ENCODE measurements at places on chromosomes 11 and 22.

DNA sequence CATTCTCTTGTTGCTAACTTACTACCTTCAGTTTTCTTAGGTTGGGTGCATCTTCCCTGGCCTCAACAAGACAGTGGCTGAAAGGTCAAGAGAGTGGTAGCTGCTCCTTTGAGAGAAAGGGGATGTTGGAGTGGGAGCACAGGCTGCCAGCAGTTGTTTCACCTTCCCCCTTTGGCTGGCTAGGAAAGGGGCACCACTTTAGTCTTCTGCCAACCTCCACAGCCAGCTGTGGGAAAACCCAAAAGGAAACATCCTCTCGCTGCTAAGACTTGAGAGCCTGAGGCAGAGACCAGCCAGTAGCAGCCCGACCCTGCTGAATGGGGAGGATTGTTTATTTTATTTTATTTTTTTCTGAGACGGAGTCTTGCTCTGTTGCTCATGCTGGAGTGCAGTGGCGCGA lies 34.4 kb downstream of the MARK2 start:
- no peak for DNase-seq

DNA sequence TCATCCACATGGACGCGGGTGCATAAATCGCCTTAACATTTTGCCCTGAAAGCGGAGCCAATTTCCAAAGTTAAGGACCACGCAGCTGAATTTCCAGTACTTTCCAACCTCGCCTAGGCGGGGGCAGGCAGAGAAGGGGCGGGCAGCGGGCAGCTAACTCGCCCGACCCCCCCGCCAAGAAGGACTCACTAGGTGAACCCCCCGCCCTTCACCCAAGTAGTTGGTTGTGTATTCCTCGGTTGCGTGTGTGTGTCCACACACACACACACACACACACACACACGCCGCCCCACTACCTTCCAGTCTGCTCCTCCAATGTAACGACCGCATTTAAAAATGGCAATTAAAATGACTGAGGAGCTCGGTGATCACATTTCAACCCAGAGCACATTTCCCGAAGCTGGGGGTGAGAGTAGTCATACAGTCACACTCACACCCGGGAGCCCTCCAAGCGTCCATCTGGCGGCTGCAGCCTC lies 1.4 kb downstream of the TENM4 start:
- DNase-seq: peak; percentile 40

DNA sequence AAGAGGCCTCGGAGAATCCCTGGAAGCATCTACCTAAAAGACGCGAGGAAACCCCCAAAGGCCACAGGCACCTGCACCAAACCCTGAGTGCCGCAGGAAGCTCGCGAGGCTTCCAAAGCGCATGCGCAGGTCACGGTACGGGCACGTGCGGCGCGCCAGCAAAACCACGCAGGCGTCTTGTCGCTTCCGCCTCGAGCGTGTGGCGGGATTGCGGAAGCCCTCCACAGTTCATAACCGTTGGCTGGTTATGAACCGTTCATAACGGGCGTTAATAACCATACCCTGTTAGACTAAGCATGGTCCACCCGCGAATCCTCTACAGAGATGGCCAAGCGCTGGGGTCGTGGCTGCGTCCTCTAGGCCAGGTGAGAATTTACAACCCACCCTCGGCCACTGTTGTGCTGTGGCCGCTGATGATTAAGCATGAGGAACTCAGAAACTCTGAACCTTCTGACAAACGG lies 46.4 kb downstream of the MORC2 start:
- DNase-seq: peak; percentile 61

DNA sequence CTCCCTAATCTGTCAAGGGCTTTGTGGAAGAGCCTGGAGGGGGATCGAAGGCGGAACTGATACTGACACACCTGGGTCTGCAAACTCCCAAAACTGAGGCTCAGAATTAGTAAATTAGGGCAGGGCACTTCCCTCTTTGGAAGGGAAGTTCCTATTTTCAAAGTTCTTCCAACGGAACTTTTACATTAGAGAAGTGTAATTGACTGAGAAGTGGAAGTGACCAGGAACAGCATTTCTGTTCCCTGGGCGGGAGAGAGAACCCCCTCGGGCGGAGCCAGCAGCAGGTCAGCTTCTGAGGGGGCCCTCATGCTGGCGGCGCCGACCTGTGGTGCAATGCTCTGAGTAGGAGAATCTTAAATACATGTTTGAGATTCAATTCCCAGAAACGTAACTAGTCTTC lies 1.1 kb upstream of the CBL start:
- DNase-seq: no peak

- no peak for DNase-seq
Observed at GRCh38 chr11:28729339-28729738, 621.2 kb downstream of the METTL15 start.

- peak; percentile 47 for DNase-seq
Observed at GRCh38 chr11:102279641-102280170, 37.6 kb upstream of the BIRC3 start.

- DNase-seq: no peak
Observed at GRCh38 chr11:61007383-61007955, 36.0 kb downstream of the CD6 start.

DNA sequence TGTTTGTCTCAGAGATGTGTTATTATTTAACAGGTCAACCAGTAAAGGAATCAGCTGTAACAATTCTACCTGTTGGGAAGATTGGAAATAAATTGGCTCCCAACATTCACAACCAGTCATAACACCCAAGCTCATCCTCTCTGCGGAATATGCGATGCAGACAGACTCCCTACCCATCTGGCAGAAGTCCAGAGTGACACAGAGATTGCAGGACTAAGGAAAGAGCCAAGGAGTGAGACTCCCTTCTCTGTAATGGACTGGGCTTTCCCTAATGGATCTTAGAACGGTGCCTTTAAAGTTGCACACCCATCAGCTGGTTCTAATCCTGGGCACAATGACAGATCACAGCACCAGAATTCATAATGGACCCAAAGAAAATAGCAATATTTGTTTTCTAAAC lies 27.8 kb upstream of the UBASH3B start:
- DNase-seq: no peak

GRCh38 chr22:37100589-37101127 lies 8.9 kb downstream of the TMPRSS6 start:
- no peak for DNase-seq

DNA sequence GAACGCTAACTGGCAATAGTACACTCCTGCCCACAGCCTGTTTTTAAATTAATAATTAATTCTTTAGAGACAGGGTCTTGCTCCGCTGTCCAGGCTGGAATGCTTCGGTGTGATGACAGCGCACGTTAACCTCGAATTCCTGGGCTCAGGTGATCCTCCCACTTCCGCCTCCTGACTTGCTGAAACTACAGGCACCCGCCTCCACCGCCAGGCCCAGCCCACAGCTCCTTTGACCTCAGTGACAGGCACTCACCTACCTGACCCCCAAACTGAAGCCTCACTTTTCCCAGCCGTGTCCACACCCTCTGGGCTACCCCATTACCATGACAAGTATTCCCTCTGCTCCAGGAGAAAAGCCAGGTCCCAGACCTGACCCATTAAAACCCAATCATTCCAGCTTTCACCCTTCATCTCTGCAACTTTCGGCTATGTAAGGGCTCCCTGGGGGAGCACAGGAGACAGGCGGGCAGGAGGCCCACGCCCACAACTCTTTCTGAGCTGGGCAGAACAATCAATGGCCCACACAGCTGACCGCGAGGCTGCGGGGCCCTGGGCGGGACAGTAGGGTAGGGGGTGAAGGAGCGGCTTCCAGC lies 730 bp downstream of the LMNTD2 start:
- DNase-seq: no peak

DNA sequence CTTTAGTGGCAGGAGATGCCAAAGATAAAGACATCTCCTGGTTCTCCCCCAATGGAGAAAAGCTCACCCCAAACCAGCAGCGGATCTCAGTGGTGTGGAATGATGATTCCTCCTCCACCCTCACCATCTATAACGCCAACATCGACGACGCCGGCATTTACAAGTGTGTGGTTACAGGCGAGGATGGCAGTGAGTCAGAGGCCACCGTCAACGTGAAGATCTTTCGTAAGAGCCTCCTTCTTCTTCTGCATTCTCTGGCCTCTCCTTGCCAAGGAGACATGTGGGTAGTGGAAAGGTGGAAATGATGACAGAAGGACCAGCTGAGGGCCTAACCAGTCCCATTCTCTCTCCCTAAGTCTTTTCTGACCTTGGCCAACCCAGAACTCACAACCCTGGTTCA lies 110.1 kb upstream of the TTC12 start:
- DNase-seq: no peak

DNA sequence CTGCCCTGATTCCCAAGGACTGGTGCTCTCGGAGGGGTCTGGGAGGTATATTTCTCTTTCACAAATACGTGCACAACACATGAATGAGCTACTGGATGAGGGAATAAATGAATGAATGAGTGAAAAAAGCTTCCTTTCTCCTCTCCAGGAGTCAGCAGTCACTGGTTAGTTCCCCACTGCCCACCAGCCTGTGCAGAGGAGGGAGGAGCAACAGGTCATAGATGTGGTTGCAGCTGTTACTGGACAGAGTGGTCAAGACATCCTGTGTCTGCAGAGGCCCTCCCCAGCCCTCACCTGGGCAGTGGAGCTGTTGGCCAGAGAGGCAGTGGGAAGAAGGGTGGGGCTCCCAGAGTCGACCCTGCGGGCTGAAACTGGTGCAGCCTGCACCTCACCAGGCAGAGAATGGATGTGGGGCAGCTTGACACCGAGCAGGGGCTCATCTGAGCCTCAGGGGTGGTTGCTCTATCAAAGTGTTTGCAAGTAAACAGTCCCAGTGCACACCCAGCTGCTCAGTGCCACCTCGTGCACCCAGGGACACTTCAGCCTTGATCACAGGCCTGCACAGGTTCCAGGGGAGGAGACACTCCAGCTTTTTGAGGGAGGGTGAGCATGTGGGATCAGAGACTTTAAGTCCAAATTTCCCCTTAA lies 1.4 kb upstream of the VPREB1 start:
- DNase-seq: no peak

DNA sequence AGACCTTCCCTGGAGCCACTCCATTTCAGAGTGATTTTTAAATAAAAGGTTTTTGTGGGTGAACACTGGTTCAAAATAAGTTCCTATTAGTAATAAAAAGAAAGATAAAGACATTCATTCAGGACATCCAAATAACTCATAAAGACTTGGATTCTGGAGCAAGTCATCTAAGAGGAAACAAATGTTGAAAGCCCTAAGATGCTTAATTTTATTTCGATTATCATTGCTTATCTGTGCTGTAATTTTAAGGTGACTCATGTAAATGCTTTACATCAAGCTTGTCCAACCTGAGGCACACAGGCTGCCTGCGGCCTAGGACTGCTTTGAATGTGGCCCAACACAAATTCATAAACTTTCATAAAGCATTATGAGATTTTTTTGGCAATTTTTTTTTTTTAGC lies 34.2 kb upstream of the DBX1 start:
- no peak for DNase-seq

- DNase-seq: no peak
Observed at GRCh38 chr11:65790104-65790901, 3.4 kb downstream of the OVOL1 start.

DNA sequence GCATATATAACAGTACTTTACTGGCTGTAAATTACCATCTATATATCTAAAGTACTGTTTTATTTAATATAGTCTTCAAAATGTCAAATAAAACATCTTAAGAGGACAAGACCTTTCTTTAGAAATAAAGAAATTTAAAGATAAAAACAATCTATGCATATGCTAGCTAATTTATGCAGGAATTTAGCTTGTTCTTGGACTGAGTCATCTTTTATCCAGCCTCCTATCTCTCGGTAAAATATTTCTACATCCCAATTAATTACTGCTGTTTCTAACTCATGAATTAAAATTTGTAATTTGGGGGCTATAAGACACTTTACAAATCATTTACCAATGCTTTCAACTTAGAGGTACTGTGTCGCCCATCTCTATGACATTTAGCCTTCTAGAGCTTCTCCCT lies 72.8 kb upstream of the DDI1 start:
- no peak for DNase-seq

GRCh38 chr22:25212337-25212736 lies 7.1 kb upstream of the CRYBB2 start:
- no peak for DNase-seq

DNA sequence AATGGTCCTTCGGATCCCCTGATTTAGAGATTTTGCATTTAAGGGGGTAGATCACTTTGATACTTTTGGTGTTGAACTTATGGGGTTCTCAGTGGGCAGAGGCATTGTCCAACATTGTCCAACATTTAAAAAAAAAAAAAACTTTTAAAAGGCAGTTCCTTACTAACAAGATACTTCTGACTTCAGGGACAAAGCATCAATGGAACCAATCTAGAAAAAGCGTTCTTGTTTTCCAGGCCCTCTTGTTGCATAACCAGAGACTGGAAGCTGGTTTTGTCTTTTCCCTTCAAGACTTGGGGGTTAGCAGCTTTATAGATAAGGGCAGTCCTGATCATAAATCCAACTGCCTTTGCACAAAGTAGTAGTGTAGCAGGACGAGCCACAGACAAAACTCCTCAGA lies 40.4 kb downstream of the ACER3 start:
- no peak for DNase-seq

- DNase-seq: no peak
Observed at GRCh38 chr22:27257987-27258386, 543.6 kb downstream of the MN1 start.

- peak; percentile 13 for DNase-seq
Observed at GRCh38 chr11:73480677-73481076, 104.5 kb downstream of the RELT start.

- peak; percentile 98 for DNase-seq
Observed at GRCh38 chr11:73661035-73661628, 14.8 kb downstream of the PLEKHB1 start.

- DNase-seq: peak; percentile 88
Observed at GRCh38 chr11:12159351-12160099, 49.1 kb downstream of the MICAL2 start.

DNA sequence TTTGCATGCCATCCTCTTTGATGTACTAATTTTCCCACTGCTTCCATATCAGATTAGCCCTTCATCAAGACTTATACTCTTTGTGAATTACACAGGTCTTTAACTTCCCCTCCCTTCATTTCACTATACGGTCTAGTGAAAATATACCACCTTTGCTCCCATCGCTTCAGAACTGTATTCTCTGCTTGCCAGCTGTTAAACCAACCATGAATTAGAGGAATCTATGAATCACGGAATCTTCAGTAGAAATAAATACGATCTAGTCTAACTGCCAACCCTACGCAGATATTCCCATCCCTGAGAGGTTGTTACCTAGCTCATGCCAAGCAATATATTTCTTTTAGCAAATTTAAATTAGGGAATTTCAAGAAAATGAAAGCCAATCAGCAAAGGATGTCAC lies 177.8 kb upstream of the MPPED2 start:
- no peak for DNase-seq

DNA sequence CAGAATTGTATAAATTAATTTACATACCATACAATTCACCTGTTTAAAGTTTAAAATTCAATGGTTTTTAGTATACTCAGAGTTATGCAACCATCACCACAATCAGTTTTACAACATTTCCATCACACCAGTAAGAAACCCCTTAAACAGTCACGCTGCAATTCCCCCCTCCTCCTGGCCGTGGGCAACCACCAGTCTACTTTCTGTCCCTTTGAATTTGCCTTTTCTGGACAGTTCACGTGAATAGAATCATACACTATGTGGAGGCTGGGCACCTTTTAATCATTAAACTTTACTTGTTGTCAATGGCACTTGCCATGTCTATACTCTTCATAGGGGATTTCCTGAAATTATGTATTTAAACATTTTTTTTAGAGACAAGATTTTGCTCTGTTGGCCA lies 20.1 kb upstream of the SWAP70 start:
- DNase-seq: no peak

- no peak for DNase-seq
Observed at GRCh38 chr11:129331217-129331616, 44.4 kb upstream of the BARX2 start.

GRCh38 chr22:39216143-39216490 lies 28.7 kb downstream of the PDGFB start:
- DNase-seq: no peak
